ENCODE measurements at places on chromosomes 13 and 19.

DNA sequence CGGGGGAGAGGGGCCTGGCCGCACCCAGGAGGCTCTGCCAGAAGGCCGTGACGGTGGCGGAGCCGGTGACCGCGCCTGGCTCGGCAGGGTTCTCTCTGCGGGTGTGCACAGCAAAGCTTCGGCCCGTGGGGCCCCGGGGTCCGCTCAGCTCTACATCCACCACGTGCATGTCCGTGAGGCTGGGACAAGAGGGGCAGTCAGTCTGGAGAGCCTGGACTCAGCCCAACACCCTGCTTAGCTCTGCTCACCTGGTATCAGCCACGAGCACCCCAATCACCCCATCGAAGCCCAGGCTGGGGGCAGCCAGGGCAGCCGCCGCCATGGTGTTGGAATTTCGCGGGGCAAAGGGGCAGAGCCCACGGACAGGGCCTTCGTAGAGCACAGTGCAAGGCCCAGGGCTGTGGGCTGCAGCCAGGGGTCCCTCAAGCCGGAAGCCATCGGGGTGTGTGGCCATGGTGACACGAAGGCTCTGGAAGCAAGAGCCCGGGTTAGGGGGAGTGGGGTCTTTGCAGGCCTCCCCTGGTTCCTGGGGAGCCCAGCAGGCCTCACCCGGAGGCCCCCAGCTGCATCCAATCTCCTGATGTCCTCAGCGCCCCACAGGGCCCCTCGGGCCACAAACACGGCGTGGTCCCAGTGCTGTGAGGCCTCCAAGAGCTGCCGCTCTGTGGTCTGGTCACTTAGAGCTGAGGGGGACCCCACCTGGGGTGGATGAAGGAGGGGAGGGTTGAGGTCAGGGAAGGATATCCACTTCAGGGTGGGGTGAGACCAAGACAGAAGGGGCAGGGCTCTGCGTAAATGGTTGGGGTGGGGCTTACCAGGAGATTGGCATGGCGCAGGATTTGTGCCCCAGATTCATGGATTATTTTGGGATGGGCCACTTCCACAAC is 1.4 kb downstream of the ASPDH start:
- no peak for DNase-seq

- peak; percentile 70 for DNase-seq
Measured at GRCh38 chr19:40974633-40975037, 16.4 kb upstream of the CYP2B6 start.

DNA sequence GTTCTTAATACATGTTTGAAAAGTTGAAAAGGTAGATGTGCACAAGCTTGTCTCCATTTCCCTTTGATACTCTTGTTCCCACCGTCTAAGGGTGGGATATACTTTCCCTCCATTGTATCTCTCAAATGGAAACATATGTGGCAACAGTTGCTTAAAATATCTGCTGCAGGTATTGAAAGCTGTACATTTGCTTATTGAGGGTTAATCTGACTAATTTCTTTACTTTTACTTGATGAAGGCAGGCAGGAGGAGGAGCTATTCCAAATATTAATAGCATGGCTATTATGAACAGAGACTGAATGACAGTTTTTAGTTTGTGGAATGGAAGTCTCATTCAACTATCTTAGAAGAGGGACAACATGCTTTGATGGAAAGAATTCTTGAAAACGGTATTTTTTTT is 103.8 kb downstream of the SLC10A2 start:
- no peak for DNase-seq

- no peak for DNase-seq
Measured at GRCh38 chr13:93361703-93362102, 135.1 kb downstream of the GPC6 start.

- DNase-seq = no peak
Measured at GRCh38 chr13:39149896-39150295, 111.6 kb downstream of the NHLRC3 start.
